Activated T-cell treated with anti-CD3 and anti-CD28 coated beads for 24 hours (primary cell): ENCODE measurements at places on chromosomes 7 and 10.

- no peak for DNase-seq
These were observed 232.6 kb upstream of the FERD3L start for GRCh38 chr7:19377611-19378344.

GRCh38 chr7:18345641-18346234 lies 149.8 kb upstream of the HDAC9 start:
- DNase-seq: no peak

DNA sequence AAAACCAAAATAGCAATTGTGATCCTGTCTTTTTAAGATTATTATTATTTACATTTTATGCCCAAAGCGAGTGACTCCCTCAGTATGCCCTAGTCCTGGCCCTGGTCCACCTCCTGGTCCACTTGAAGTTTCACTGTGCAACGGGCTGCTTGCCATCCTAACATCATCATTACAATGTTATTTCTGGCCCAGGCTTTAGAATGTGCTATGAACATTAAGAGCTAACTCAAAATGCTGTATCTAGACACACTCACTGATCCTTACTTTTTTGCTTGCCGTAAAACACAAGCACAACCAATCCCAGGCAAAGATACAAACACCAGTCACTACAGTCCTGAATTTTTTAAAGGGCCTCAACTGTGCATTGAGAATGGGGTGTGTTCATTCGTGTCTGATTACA lies 38.4 kb downstream of the RHOBTB1 start:
- DNase-seq: no peak

DNA sequence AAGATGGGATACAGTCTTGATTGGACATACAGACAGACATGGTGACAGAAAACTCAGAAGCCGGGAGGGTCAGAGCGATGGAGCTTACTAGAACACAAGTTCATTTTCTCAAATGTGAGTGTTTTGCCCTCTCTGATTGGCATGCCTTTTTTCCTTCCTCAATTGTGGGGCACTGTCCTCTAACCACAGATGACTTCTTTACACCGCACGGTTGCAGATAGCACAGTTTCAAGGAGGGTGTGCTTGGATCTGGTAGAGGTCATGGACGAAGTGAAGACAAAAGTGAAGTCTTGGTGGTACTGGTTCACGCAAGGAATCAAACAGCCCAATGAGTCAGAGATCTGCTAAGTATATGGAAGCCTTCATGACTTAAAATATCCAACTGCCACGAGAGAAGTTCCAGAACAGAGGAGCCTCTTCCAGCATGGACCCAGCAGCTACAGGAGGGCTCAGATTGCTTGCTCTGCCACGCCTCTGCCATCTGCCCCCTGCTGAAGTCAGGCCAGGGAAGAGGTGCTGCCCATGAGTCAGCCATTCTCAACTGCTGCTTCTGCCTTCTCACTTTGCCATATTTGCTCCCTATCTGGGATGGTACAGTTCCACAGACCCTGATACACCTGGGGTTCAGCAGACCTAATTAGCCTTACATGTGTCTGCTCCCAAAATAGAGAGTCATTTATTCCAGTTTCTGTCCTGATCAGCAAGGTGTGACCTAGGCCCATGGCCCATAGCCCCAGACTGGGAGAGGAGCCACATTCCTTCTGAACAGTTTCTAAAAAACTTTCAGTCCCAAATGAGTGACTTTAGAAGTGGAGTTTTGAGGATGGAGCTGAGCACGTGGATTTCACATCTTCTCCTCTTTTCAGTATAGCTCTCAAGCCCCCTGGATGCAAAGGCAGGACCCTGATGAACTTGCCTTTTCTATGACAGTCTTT lies 413.8 kb downstream of the KCNMA1 start:
- no peak for DNase-seq

DNA sequence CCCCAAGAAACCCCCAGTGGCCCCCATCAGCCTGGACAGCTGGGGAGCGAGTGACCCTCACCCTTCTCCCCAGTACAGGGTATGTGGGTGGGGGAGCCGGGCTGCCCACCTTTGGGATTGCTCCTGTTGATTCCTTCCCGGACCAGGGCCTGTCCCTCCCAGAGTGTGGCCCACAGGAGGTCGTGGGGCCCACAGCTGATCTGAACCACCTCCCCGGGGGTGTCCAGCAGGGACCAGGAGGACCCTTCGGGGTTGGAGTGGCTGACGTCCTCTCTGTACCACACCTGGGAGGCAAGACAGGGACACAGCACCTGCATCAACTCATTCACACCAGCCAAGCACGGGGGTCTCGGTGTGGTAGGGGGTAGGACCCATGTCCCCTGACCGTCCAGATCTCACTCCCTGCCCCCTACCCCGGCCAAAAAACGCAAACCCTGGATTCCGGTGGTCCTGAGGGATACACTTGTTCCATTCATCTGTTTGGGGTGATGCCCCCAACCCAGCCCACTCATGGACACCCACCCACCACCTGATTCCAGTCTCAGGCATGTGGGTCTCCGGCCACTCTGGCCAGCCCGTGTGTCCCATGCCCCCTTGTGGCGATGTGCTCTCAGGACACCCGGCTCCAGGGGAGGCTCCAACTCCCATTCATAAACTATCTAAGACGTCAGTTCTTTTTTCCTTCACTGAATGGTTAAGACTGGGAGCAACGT lies 10.9 kb downstream of the TECPR1 start:
- DNase-seq: no peak

GRCh38 chr10:117112220-117112619 lies 25.9 kb downstream of the VAX1 start:
- DNase-seq: no peak
